ENCODE measurements at places on chromosomes 11 and 22.

GRCh38 chr22:27405672-27406388 lies 395.7 kb downstream of the MN1 start:
- peak; percentile 66 for DNase-seq

GRCh38 chr11:6682591-6682935 lies 577 bp downstream of the MRPL17 start:
- DNase-seq = no peak

DNA sequence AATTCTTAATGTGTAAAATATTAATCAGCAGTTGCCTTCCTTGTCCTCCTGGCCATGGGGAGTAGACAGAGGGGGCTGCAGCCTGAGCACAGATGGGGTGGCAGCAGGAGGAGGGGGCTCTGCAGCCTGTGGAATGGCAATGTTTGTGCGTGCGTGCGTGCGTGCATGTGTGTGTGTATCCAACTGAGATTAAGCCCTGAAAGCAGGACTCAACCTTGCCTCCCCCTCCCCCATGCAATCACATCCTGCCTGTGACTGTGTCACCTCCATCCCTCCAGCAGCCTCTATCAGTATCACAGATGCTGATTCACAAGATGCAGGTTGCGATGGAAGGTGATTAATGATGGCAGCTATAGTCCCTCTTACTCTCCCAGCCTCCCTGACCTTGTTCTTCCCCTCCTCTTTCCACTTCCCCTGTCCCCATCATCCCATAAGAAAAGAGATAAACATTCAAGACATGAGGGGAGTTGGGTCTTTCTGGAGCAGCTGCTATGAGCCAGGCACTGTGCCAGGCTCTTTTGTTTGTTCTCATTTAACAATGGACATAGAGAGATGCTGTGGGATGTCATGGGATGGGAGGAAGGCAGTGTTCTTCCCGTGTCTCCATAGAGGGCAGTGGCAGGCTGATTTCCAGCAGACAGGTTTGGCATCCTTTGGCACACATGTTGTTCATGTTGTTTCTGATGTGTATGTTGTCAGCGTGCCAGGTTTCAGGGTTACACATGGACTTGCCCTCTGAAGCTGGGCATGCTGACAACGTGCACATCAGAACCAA lies 43.8 kb upstream of the NECTIN1 start:
- peak; percentile 70 for DNase-seq

- DNase-seq = no peak
Measured at GRCh38 chr22:37896939-37897338, 9.2 kb upstream of the MICALL1 start.

GRCh38 chr11:20103281-20103680 lies 57.0 kb downstream of the DBX1 start:
- DNase-seq = no peak

GRCh38 chr22:30541961-30542810 lies 4.4 kb downstream of the SEC14L6 start:
- DNase-seq = no peak

DNA sequence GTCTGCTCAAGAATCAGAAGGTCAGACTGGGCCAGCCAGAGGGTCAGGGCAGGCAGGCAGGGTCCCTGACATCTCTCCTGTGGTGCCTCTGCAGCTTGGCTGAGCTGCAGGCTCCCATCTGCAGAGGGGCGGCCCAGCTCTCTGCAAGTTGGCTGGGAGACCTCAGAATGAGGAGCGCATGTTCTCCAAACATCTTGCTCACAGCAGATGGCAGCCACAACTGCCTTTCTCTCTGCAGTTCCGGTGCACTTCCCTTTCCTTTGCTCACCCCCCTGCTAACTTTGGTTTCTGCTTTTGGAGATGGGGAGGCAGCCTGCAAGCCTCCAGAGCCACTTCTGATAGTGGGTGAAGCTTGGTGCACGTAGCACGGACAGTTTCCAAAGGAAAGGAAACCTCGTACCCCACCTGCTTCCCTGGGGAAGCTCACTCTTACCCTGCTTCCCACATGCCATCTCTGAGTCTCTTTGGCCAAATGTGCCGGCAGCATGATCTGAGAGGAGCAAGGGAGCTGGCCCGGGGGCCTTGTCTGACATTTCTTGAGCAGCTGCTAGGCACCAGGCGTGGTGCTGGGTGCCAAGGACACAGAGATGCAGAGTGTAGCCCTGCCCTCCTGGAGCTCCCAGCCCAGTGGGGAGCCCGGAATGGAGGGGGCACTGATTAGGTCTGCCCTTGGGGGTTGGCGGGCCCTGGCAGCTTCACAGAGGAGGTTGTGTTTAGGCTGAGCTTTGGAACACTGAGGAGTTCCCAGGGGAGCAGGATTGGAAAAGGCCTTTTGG lies 18.2 kb downstream of the DAGLA start:
- DNase-seq = no peak

DNA sequence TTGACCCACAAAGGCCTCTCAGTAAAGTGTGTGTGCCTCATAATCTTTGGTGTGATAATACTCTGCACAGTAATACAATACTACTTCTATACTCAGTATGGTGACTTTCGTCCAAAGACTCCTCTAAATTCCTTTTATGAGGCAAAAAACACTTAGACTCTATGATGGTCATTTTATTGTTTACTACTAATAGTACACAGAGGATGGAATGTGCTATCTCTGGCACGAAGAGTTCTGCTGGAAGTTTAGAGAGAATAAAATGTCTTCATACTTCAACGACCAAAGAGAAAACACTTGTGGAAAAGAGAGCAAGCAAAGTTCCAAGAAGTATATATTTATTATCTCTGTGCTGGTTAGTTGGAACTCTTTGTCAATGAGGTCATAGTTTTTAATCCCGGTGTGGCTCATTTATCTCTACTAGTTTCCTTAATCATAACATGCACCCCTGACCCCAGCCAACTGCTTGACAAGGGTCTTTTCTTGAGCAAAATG lies 7.5 kb upstream of the CSTF3 start:
- no peak for DNase-seq

DNA sequence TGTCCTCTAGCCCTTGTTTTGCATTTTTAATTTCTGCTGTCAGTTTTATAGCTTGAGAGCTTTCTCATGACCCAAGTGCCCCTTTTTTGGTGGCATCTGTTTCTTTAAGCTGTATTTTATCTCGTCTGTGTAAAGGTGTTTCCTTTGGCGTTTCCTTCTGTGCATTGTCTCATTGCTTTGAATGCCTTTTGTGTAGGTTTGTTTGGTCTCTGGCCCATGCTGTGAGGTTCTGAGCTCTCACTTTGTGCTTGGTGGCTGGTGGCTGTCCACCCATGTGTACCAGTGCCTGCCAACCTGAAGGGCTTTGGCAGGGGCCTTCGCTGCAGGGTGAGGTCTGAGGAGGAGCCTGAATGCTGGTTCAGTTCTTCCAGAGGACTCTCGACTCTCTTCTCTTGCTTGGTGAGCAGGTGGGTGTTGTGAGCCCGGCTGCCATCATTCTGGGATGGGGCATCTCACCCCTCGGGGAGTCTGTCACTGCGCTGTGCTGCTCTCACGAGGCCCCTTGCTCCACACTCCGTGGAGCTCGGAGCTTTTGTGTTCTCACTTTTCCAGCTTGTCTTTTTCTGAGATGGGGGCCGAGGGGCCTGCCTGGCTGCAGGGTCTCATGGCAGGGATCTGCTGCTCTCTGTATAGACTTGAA lies 14.9 kb downstream of the AP2A2 start:
- DNase-seq = no peak

DNA sequence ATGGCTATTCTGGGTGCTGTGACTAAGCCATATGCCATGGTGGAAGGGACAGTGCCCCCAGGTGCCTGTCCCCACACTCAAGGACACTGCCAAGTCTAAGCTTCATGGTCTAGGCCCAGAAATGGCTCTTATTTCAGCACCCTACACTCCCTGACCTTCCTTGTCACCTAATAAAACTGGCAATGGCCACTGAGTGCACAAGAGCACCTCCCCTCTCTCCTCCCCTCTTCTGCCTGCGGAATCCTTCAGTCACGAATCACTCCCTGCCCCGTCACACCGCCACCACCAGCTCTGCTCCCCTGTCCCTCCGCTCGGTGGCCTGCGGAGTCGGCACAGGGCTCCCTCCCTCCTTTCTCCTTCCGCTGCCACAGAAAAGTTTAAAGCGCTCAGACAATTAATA lies 19.0 kb upstream of the LMO1 start:
- peak; percentile 28 for DNase-seq

DNA sequence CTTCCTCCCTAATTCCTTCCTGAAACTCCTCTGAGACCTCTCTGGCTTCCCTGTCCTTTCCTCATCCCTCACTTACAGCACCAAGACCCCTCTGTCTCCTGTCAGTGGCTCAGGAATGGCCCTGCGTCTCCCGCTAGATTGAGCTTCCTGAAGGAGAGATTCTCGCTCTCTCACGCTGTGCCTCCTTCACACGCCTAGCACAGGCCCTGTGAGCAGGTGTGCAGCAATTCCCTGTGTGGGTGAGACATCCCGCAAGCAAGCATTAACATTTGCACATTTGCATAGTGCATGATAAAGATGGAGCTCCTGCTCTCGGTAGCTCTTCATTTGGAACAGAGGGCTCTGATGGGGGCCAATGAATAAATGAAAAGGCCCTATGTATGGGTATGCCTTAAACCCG lies 159.8 kb downstream of the ADAMTS15 start:
- no peak for DNase-seq

DNA sequence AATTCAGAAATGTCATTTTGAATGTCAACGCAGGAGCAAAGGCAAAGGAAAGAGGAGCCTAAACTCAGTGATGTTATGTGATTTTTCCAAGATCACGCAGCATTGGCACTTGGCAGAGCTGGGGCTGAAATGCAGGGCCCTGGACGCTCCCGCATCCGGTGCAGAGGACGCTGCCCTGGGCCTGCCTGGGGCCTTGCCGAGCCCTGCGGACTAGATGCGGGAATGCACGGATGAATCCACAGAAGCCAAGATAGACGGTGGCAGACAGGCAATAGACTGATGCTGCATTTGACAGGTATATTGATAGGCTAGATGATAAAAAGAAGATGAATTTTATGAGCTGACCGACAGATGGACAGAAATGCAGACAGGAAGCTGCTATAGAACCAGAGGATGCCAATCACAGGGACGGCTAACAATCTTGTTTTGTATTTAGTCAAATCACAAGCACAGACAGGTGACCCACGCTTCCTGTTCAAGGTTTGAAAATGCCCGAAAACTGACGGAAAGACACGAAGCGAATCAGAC lies 696 bp upstream of the MARK2 start:
- no peak for DNase-seq

- peak; percentile 2 for DNase-seq
Measured at GRCh38 chr11:75246006-75246670, 5.6 kb downstream of the TPBGL start.

- DNase-seq = no peak
Measured at GRCh38 chr11:86596861-86597586, 75.4 kb downstream of the ME3 start.

DNA sequence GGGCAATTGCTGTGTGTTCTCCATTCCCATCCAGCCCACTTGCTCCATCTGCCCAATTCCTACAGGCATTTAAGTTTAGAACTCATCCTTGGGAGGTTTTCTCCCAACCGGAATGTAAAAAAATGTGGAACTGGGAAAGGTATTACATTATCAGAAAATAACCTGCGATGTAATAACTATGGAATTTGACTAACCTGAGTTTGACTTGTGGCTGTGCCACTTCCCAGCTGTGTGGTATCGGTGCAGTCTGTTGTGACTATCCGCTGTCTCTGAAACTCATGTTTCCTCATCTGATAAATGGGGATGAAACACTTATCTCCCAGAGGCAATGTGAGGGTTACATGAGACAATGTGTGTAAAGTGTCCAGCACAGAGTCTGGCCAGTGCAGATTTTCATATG lies 77.6 kb downstream of the TENM4 start:
- no peak for DNase-seq

DNA sequence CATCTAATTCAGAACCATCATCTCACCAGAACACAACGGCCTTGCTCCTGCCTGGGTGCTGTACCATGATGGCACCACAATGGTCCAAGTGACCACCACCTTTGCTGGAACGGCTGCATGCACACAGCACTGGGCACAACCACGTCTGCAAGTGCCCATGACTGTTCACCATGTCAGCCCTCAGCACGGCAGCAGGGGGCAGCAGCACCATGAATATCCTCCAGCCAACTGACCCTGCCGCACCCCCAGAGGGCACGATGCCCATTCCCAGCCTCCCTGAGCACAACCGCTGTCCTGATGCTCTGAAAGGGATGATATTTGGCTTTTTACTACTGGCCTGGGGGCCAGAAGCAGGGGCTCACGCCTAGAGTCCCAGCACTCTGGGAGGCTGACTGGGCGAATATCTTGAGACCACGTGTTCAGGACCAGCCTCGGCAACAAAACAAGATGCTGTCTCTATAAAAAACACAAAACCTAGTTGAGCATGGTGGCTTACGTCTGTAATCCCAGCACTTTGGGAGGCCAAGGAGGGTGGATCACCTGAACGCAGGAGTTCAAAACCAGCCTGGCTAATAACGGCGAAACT lies 25.7 kb downstream of the DRD4 start:
- DNase-seq = peak; percentile 63

DNA sequence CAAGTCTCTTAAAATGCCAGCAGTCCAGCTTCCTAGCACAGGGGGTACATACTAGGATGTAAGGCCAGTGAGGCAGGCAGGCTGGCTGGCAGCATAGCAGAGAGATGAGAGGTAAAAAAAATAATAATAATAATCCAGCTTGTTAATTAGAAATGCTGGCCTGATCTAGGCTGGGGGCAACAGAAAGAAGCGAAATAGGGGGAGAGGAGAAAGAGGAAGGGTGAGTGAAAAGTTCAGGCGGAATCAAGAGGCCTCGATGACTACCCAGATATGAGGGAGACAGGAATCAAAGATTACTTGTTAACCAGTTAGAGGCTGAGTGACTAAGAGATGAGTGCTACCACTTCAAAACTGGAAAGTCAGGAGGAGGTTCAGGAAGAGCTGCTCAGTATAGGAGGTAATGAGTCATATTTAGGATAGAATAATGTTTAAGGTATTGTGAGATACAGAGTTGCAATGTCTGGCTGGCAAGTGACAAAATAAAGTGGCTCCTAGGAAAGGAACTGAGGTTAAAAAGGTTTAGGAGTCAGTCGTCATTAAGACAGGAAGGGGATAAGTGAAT lies 2.8 kb downstream of the ALKBH8 start:
- no peak for DNase-seq

GRCh38 chr22:21970037-21970799 lies 12.4 kb downstream of the TOP3B start:
- no peak for DNase-seq

GRCh38 chr11:21520244-21520643 lies 672.6 kb upstream of the ANO5 start:
- no peak for DNase-seq

DNA sequence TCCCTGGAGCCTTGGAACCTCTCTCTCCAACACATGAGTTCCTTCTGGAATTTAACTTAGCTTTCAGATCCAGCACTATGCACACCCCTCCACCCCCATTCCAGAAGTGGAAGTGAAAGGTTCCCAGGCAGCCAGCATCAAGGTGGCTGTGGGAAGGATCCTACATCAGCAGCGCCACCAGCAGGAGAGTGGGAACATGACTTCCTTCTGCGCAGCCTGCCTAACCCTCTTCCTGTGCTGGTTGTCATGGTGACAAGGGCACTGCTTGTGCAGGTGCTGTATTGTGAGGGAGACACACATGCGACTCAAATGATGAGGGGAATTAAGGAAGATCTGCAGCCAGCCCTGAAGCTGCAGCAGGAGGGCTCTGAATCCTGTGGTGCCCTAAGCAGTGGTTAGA lies 904.5 kb upstream of the API5 start:
- peak; percentile 59 for DNase-seq
